Pancreas (tissue), 10 donors: ENCODE measurements at places on chromosomes 11 and 22. TPM values are rescaled to one million over a fixed set of nuclear protein-coding genes. Genes with fewer than 3 reads are reported as not detected.

GRCh38 chr11:107221748-107222285 is 203.5 kb upstream of the GUCY1A2 start:
- no peaks in the 10 kb centered on the region for H3K4me1 ChIP-seq
- no peaks in the 10 kb centered on the region for H3K27me3 ChIP-seq
- H3K36me3 ChIP-seq: no peaks in the 10 kb centered on the region
- H3K4me3 ChIP-seq: no peak overlapping the region

GRCh38 chr11:44286268-44286880 is 23.6 kb downstream of the ALX4 start:
- H3K4me3 ChIP-seq: no peak overlapping the region
- H3K27me3 ChIP-seq: no peaks in the 10 kb centered on the region

- peaks cover 8% of the 10 kb centered on the region for H3K36me3 ChIP-seq
- no peak for DNase-seq
- peak overlapping the region; percentile 91 for H3K4me3 ChIP-seq
- H3K27me3 ChIP-seq: no peaks in the 10 kb centered on the region
Measured at GRCh38 chr11:118996926-118997626, 862 bp upstream of the CENATAC start.

DNA sequence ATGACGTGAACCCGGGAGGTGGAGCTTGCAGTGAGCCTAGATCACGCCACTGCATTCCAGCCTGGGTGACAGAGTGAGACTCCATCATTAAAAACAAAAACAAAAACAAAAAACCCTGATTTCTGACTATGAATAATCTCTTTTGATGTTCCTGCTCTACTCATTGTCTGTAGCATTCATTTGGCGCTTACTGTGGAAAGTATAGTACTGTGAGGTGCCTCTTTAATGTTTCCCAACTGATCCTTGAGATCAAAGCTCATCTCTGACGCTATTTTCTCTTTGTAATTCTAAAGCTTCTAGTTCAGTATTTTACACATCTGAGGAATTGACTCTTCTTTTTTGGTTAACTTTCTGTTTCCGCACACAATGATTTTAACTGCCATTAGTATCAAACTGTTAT is 60.0 kb downstream of the GRK3 start:
- no peaks in the 10 kb centered on the region for H3K36me3 ChIP-seq
- no peaks in the 10 kb centered on the region for H3K4me1 ChIP-seq
- no peak for DNase-seq

GRCh38 chr11:67614730-67615714 is 8.3 kb downstream of the NDUFV1 start:
- no peak for DNase-seq
- peaks cover 14% of the 10 kb centered on the region for H3K36me3 ChIP-seq
- H3K4me3 ChIP-seq: no peak overlapping the region

- no peak for DNase-seq
- no peaks in the 10 kb centered on the region for H3K27me3 ChIP-seq
- no peaks in the 10 kb centered on the region for H3K4me1 ChIP-seq
- H3K36me3 ChIP-seq: no peaks in the 10 kb centered on the region
- H3K4me3 ChIP-seq: no peak overlapping the region
Measured at GRCh38 chr11:1707751-1708150, 10.8 kb downstream of the KRTAP5-6 start.

Gene KLHL35
- 2.5 TPM for total RNA-seq

Gene SSH3
- 23.4 TPM for total RNA-seq

Gene PHOX2A
- total RNA-seq: not detected
